Endothelial cell (in vitro differentiated cells): ENCODE measurements at places on chromosomes 1 and 21. TPM values are rescaled to one million over a fixed set of nuclear protein-coding genes. Genes with fewer than 3 reads are reported as not detected.

DNA sequence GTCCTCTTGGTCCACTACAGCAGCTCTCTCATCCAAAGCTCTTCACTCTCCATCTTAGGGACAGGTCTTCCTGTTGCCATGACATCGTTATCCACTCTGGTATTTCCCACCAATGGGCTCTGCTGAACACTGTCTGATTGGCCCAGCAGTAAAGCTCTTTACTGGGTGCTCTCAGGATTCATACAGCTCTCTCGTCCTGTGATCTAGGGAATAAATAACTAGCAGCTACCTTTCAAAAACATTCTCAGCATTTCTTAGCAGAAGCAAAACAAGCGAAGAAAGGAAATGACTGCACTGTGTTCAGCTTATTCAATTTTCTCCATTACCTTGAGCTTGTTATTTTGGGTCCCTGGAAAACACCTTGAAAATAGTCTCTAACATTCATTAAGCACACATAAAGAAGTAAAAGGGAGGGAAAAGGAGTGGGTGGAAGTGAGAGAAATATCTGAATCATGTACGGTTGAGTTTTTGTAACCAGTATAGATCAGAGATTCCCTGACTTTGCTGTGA, 163.4 kb upstream of the SGIP1 start:
- H3K4me3 ChIP-seq = peak overlapping the region; percentile 3
- H3K27me3 ChIP-seq = peaks cover 7% of the 10 kb centered on the region
- peaks cover 42% of the 10 kb centered on the region for H3K4me1 ChIP-seq
- peaks cover 69% of the 10 kb centered on the region for H3K36me3 ChIP-seq
- H3K27ac ChIP-seq = peak overlapping the region; percentile 84

Gene PRR9
- total RNA-seq = not detected

DNA sequence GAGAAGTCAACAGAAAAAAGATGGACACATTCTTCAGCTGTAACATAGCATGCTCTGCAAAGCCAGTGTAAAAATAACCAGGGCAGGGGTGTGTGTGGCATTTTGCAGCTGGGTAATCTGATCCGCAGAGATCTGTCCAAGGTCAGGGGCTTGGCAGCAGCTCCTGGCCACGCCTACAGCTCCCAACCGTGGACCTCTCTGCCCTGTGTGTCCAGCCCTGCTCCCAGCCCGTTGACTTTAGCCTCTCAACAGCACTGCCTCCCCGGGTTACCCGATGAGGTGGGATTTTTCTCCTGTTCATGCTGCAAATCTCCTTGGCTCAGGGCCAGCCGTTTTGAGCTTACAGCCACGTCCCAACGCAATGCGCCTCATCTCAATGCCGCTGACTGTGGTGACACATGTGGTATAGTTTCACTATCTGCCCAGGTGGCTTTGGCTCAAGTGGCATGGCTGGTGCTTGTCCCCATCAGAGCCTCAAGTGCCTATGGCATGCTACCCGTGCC, 68.1 kb downstream of the VWA5B1 start:
- H3K4me1 ChIP-seq = no peaks in the 10 kb centered on the region
- no peak for DNase-seq
- no peak overlapping the region for H3K27ac ChIP-seq
- H3K36me3 ChIP-seq = no peaks in the 10 kb centered on the region
- peaks cover 6% of the 10 kb centered on the region for H3K27me3 ChIP-seq

GRCh38 chr1:208641579-208642280, 397.5 kb upstream of the PLXNA2 start:
- H3K27ac ChIP-seq = no peak overlapping the region
- H3K4me1 ChIP-seq = no peaks in the 10 kb centered on the region
- no peak for DNase-seq
- no peak overlapping the region for H3K4me3 ChIP-seq
- H3K27me3 ChIP-seq = no peaks in the 10 kb centered on the region

Gene ACTA1
- 1.5 TPM for total RNA-seq

DNA sequence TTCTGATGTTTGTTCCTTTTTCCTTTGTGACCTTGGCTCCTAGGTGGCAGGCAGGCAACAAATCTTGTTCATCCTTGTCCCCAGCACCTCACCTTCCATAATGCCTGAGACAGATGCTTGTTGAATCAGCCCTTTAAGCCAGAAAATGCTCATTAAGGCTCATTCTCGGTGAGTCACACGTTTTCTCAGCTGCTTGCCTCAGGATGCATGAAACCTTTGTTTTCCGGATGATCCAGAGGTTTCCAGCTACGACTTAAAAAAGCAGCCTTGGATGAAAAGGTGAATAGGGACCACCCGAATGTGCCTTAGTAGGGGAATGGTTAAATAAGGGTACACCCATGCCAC, 4.6 kb upstream of the ATP13A2 start:
- H3K27me3 ChIP-seq = peaks cover 10% of the 10 kb centered on the region
- no peak overlapping the region for H3K4me3 ChIP-seq
- no peak for DNase-seq
- H3K27ac ChIP-seq = no peak overlapping the region
- peaks cover 28% of the 10 kb centered on the region for H3K36me3 ChIP-seq
